HCT116 (cell line): ENCODE measurements at places on chromosomes 11 and 22. TPM values are rescaled to one million over a fixed set of nuclear protein-coding genes. Genes with fewer than 3 reads are reported as not detected.

The CALCA gene
- not detected for total RNA-seq

DNA sequence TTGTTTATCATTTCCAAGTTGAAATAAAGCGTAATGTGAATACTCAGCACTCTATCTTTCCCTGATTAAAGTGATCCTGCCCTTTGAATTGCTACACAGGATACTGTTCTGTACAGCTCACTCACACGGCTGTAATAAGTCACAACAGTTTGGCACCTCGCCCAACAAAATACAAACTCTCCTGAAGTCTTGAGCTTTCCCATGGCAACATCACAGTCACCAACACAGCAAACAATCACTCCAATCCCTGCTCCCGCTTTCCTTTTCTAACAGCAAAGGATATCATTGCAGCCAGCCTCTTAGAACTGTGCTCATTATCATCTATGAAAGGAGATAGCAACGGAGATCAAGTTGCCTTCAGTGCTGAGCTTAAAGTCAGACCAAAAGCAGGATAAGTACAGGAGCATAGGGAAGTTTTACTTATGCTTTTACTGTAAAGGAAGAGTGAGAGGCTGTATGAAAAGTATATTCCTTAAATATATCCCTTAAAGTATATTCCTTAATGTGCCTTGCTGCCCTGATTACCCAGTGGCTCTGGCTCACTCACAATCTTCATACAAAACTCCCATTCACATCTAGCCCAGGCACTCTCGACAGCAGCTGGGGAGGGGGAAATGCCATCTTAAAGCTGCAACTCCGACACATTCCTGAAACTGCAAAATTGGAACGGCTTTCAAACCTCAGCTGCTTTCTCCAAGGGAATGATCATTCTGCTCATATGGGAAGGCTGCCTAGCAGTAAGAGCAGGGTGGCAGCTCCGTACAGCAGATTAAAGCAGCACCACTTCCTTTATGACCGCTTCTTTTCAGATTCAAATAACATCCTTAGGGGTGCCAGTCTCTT is 35.8 kb downstream of the MAML2 start:
- peak; percentile 95 for DNase-seq

GRCh38 chr22:49962012-49962750 is 1.6 kb downstream of the PIM3 start:
- DNase-seq, result no peak

GRCh38 chr11:69711822-69712801 is 8.3 kb upstream of the FGF19 start:
- DNase-seq, result peak; percentile 75
